ENCODE measurements at places on chromosomes 7 and 10.

DNA sequence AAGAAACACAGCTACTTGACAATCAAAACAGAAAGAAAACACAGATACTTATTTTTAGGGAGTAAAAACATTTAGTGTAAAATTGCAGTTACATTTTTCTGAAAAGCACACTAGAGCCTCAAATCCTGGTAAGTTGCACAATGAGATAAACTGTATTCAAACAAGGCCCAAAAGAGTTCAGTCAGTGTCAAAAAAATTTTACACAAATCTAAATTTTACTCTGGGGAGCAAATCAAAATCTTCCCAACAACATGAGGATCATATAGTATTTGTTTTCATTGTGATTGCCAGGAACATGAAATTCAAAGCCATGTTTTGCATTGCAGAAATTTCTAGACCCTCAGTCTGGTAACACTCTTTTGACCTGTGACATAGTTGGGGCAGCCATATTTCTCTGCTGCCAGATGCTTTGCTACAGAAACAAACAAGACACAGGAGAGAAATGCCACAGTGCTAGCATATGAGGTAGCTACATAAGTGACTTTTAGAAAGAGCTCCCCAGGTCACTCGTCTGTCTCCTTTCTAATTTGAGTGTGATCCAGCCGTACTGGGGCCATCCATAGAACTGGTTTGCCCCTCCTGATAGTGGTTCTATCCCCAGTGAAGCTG, 49.6 kb downstream of the PDE1C start:
- DNase-seq = no peak

DNA sequence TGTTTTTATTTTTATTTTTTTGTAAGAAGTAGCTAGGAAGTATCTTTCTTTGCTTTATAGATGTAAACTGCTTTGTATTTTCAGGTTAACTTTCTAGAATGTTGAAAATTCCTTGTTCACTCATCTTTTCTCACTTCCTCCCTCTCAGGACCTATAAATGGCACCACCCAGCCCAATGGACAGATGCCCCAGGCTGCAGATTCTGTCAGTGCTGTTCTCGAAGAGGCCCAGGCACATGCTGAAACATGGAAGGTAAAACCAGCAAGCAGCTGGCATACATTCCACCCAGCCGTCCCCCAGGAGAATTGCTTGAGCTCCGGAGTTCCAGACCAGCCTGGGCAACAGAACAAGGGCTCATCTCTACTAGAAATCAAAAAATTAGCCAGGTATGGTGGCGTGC, 47.1 kb upstream of the PDSS1 start:
- DNase-seq = no peak

DNA sequence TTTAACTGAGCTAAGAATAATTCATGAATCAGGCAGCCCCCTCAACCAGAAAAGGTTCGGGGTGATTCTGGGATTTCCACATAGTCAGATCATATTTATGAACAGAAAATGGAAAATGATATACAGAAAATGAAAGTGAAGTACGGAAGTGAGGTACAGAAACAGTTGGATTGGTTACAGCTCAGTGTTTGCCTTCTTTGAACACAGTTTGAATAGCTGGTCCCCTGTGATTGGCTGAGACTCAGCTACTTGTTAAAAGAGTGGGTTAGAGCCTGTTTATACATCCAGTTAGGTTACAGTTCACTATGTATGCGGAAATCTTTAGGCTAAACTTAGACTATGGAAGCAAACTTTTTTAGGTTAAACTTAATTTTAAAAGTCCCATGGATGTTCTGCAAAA, 511.7 kb downstream of the PLXDC2 start:
- no peak for DNase-seq

DNA sequence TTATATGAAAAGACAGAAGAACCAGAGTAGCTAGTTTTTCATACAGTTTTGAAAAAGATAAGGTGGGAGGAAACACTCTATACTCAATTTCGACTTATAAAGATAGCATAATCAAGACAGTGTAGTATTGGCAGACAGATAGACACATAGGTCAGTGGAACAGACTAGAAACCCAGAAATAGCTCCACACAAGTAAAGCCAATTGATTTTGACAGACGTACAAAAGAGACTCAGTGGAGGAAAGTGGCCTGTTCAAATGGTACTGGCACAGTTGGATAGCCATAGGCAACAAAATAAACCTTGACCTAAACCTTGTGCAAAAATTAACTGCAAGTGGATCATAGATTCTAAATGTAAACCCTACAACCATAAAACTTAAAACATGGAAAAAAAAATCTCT, 46.8 kb downstream of the MAPK8 start:
- no peak for DNase-seq

GRCh38 chr7:42953994-42954393, 21.8 kb downstream of the MRPL32 start:
- DNase-seq = no peak

- no peak for DNase-seq
Measured at GRCh38 chr10:12699258-12699700, 302.2 kb downstream of the CCDC3 start.

- no peak for DNase-seq
Measured at GRCh38 chr7:33982425-33982786, 77.1 kb downstream of the BMPER start.

GRCh38 chr10:72041491-72041890, 46.9 kb downstream of the SPOCK2 start:
- no peak for DNase-seq

Measured in ecto neural progenitor cell (in vitro differentiated cells).